ENCODE measurements at places on chromosomes 2 and 18. TPM values are rescaled to one million over a fixed set of nuclear protein-coding genes. Genes with fewer than 3 reads are reported as not detected.

Gene CPO
- total RNA-seq, result 0.09 TPM

Gene DGUOK
- total RNA-seq, result 54.0 TPM

Gene RNMT
- 16.6 TPM for total RNA-seq

Gene ACOXL
- total RNA-seq, result not detected

Gene DSG4
- total RNA-seq, result not detected

Gene LRRFIP1
- 49.8 TPM for total RNA-seq

Gene FRZB
- 0.09 TPM for total RNA-seq

Gene DNAJC5G
- not detected for total RNA-seq

Gene LNPK
- total RNA-seq, result 28.8 TPM

Gene SANBR
- 10.1 TPM for total RNA-seq

Gene PMAIP1
- total RNA-seq, result 3.1 TPM

Gene TMEM87B
- total RNA-seq, result 27.4 TPM

Gene SLC8A1
- 13.1 TPM for total RNA-seq

Gene TLX2
- not detected for total RNA-seq

Gene MC5R
- not detected for total RNA-seq

Gene DSC2
- not detected for total RNA-seq

Gene IL1A
- 2.3 TPM for total RNA-seq

Gene KIF5C
- total RNA-seq, result 0.09 TPM

Gene CD207
- not detected for total RNA-seq

Gene DNER
- total RNA-seq, result 0.83 TPM

Gene NDUFB3
- 118 TPM for total RNA-seq

Gene IL37
- not detected for total RNA-seq

Gene UGT1A5
- not detected for total RNA-seq

Gene PCBP1
- total RNA-seq, result 25.8 TPM

Gene LAMA3
- total RNA-seq, result 19.1 TPM

Gene PDE1A
- total RNA-seq, result 42.4 TPM

Gene RAB17
- 0.28 TPM for total RNA-seq

Gene UBR3
- total RNA-seq, result 32.9 TPM

Gene THAP4
- total RNA-seq, result 43.8 TPM

Gene WDR35
- 12.5 TPM for total RNA-seq

Gene CYRIA
- 3.7 TPM for total RNA-seq

Gene BBS5
- 6.6 TPM for total RNA-seq

Gene CFC1
- not detected for total RNA-seq

Gene RBKS
- 1.6 TPM for total RNA-seq

Gene GLS
- total RNA-seq, result 332 TPM

Gene IKZF2
- 5.1 TPM for total RNA-seq

Gene STK17B
- 15.6 TPM for total RNA-seq

Gene SLC4A3
- 2.1 TPM for total RNA-seq

Gene XDH
- not detected for total RNA-seq

Gene MATN3
- 1.5 TPM for total RNA-seq

Gene INPP1
- total RNA-seq, result 8.1 TPM

Gene OXER1
- total RNA-seq, result under 0.01 TPM

Gene INPP5D
- total RNA-seq, result 0.46 TPM

Gene GPR75
- total RNA-seq, result 0.71 TPM

Gene COL4A3
- total RNA-seq, result 0.18 TPM

Gene PSMA8
- total RNA-seq, result not detected

Gene C2orf72
- total RNA-seq, result under 0.01 TPM

Gene SERPINB7
- 1.4 TPM for total RNA-seq

Gene GPR155
- total RNA-seq, result 4.8 TPM

Gene SLC30A3
- under 0.01 TPM for total RNA-seq

Gene NEU2
- total RNA-seq, result not detected

Gene DQX1
- not detected for total RNA-seq

Gene RSAD2
- total RNA-seq, result 0.55 TPM

Gene IFIH1
- 4.8 TPM for total RNA-seq

Gene CAPN14
- total RNA-seq, result under 0.01 TPM

All from smooth muscle cell of bladder (primary cell).